ENCODE measurements at places on chromosomes 16 and 17.

DNA sequence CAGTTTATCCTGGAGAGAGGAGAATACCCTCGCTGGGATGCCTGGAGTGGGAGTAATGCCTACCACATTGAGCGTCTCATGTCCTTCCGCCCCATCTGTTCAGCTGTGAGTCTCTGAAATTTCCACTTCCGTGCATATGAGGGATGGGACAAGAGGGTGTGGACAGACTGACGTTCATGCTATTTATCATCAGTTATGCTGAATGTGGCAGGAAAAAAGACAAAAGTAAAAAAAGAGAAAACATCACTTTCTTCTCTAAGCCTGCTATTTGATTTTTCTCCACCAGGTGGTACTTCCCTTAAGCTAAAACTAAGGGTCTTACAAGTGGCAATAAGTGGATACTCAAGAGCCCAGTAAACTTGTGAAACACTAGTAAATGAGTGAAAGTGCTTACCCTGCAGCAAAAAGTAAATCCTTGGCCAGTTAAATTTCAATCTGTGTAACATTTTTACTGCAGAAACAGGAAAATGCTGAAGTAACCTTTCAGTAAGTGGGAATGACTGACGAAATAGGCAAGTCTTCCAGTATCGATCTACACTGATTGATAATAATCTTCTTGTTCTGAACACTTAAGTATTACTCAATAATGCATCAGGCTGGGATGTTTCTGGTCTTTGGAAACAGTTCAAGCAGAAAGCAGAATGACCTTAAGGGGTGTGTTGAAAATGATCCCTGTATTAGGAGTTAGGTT lies 5.6 kb downstream of the CRYBA1 start:
- no peak for DNase-seq

DNA sequence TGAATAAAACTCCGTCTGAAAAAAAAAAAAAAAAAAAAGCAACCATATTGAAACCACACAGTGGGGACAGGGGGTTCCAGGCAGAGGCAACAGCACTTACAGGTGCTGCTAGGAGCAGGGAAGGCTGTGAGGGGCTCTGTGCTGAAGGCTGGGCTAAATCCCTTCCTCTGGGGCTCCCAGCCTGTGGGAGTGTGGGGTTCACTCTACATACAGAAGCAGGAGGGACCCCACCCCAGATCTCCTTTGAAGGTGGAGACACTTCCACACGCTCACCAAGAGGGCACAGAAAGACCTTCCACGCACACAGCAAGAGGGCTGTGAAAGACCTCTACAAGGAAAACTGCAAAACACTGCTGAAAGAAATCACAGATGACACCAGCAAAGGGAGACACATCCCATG lies 53.9 kb downstream of the USP22 start:
- DNase-seq = no peak

GRCh38 chr17:3983606-3984484 lies 19.6 kb upstream of the ATP2A3 start:
- DNase-seq = peak; percentile 58

DNA sequence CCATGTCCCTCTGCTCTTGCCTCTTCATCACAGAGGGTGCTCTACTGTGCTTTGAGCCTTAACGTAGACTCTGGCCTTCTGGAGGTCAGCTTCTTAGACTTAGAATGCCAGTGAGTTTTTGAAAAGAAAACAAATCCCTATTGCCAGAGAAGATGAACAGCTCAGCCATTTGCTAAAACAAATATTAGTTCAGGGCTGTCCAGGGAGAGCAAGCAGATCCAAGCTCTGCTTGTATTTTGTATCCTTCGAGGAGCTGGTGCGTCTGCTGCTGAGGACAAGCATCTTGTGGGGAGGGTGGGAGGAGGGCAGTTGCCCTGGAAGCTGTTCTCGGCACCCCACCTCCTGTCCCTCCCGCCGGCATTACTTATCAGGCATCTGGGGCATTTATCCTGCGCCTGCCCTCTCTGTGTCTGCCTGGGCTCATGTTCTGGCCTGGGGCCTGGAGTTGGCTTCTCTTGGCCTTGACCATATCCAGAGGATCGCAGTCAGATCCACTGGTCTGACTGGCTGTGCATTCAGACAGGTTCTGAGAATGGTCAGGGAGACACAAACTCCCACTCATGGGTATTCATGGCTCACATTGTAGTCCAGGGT lies 173.1 kb upstream of the NLRP1 start:
- DNase-seq = no peak

- no peak for DNase-seq
Observed at GRCh38 chr16:88069397-88070168, 118.3 kb downstream of the BANP start.

GRCh38 chr17:705863-706262 lies 8.8 kb downstream of the VPS53 start:
- no peak for DNase-seq

GRCh38 chr17:17941015-17941414 lies 31.2 kb downstream of the TOM1L2 start:
- DNase-seq = no peak

- peak; percentile 72 for DNase-seq
Observed at GRCh38 chr17:29807520-29808361, 122.3 kb downstream of the SSH2 start.

DNA sequence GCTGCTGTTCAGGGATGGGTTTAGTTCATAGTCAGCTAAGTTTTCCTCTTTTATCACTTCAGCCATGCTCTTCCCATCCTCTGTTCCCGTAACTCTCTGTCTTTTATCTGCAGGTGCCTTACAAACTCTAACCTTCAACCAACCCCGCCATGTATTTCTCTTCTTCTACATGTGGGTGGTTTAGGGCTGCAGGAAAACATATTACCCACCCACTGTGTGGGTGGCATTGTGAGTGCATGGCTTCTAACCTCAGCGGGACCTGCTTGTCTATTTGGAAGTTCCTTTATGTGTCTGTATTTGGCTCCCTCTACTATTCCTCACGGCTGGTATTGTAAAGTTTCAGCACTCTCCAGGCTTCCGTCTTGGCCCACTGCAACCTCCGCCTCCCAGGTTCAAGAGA lies 39.0 kb upstream of the TANC2 start:
- no peak for DNase-seq

GRCh38 chr16:83393196-83393981 lies 414.4 kb upstream of the HSBP1 start:
- DNase-seq = peak; percentile 50

DNA sequence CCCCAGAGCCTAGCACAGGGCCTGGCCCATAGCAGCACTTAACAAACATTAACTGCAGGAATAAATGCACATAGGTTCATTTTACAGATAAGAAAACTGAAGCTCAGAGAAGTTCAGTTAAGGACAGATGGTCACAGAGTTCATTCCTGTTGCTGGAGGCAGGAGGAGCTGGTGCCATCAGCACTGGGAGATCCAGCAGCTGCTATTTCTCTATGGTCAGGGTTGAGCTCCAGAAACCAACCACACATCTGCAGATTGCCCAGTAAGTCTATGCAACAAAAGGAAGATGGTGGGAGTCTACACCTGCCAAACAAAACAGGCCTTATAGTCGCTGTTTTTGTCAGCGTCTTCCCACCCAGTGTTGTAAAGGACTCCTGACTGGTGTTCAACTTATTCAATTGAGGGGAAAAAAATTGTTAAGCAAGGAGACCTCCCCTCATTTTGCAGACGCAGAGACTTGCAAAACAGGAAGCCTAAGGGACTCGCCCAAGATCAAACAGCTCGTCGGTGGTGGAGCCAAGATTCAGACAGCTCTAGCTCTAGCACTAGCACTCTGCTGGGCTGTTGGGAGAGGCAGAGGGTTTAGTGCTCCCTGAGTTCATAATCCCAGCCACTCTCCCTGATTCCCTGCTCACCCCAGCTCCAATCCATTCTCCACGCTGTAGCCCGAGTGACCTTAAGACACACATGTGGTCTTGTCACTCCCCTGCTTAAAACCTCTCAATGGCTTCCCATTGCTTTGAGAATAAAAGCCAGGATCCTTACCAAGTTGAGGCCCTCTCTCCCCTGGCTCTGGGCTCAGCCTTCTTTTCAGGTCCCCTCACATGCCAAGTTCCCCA lies 9.0 kb downstream of the NOG start:
- no peak for DNase-seq

- DNase-seq = peak; percentile 40
Observed at GRCh38 chr17:59838052-59838916, 54.5 kb downstream of the TUBD1 start.

DNA sequence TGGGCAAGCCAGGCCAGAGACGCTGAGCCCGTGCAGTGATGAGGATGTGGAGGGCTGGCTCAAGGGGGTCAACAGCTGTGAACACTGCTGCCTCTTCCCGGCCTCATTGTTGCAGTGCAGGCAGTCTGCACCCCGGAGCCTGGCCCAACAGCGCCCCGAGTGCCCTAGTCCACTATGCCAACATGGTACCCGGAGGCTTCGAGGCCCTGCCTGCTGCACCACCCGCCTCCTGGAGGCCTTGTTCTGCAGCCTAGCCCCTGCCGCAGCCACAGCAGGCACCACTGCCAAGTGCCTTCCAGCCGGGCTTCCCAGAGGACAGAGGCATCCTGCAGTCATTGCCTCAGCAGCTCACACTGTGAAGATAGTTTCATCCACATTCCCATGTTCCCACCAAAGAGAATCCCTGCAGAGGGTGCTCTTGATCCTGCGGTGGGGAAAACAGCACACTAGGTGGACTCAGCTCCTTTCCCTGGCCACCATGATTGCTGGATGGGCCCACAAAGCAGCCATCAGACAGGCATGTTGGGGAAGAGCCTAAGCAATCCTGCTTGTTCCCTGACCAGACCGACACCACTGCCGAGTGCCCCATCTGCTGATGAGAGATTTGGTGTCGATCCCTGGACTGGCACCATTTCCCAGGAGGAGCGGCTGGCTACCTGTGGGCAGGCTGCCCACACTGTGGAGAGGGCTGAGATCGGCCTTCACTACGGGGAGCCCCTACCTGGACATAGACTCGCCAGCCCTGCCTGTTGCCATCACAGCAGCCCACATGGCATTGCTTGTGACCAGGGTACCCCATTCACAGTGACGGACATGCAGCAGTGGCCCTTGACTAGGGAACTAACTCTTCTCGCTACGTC lies 44.9 kb downstream of the USP22 start:
- no peak for DNase-seq
